ENCODE measurements at places on chromosomes 6 and 20. TPM values are rescaled to one million over a fixed set of nuclear protein-coding genes. Genes with fewer than 3 reads are reported as not detected.

GRCh38 chr6:82836022-82836575, 229.5 kb downstream of the UBE3D start:
- no peak for DNase-seq

Gene FAM209B
- total RNA-seq, result not detected

DNA sequence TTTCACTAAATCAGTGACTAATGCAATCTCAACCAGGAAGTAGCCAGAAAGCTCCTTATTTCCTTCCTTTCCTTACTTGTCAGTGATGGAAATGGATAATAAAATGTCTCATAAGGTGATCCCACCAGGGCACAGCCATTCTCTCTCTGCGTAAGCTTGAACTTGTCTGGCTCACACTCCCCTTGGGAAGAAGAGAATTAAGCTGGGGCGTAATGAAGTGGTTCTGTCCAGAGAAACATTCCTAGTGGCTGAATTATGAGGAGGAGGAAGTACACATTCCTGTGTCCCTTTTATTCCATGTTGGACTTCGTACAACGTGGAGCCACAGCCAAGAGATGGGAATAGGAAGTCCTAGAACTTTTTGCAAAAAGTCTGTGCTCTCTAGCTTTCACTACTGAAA, 93.7 kb downstream of the MTHFD1L start:
- no peak for DNase-seq

GRCh38 chr6:68691120-68691519, 56.0 kb downstream of the ADGRB3 start:
- DNase-seq, result no peak

Gene OR2B6
- total RNA-seq, result not detected

Gene TMEM244
- total RNA-seq, result not detected

Gene RING1
- total RNA-seq, result 29.7 TPM

DNA sequence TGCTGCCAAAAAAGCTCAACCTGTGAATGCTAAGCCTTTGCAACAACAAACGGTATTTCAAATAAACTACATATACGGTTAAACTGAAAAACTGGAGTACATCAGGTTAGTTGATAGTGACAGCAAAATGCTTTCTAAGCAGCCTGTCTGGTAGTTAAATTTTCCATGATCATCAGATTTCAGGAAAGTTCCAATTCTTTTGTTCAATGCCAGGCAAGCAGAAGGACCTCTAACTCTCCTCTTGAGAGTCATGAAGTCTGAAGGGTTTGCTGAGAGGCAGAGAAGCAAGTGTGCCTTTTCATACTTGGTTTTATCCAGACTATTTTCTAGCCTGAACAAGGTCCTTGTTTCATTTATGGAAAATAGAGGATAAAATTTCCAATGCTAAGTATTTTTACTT, 4.5 kb downstream of the FLRT3 start:
- DNase-seq, result no peak

Gene SOBP
- total RNA-seq, result 14.4 TPM

Gene C6orf141
- total RNA-seq, result 1.1 TPM

DNA sequence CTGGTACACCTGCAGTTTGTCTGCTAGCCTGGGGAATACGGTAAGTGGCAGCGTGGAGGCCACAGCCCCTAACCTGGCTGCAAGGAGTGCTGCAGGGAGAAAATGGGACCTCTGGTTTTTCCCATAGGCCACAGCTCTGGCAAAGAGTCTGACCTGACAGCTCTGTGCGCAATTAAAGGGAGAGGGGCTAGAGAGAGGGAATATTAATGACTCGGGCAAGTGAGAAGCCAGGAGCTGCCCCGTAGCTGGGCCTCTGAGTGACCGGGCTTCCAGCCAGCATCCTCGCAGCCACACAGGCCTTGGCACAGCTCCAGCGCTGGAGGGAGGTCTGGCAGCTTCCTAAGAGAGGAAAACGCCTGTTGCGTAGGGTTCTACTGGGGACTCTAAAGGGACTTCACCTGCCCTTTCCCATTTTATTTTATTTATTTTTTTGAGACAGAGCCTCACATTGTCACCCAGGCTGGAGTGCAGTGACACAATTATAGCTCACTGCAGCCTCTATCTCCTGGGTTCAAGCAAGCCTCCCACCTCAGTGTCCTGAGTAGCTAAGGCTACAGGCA, 18.2 kb upstream of the OCSTAMP start:
- peak; percentile 91 for DNase-seq

Data from left cardiac atrium (tissue), 4 donors.